IPS-NIHi11 (cell line): ENCODE measurements at places on chromosomes 12 and 14.
A peak's percentile ranks its signal among the peaks of the same experiment; 100 is the strongest.

DNA sequence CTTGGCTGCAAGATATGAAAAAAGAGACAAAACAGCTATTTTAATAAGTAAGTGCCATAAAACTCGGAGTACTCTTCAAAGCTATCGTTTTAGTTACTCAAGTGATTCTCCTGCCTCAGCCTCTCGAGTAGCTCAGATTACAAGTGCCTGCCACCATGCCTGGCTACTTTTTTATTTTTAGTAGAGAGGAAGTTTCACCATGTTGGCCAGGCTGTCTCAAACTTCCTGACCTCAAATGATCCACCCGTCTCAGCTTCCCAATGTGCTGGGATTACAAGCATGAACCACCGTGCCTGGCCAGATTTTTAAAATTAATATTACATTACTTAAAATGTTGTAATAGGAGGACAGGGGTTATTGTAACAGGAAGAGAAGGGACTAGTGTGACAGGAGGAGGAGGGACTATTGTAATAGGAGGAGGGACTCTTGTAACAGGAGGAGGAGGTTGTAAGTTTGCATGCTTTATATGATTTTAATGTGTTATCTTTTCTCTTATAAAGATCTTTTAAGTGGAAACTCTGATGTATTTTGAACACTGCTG lies 61.3 kb downstream of the KITLG start:
- no peak for DNase-seq

DNA sequence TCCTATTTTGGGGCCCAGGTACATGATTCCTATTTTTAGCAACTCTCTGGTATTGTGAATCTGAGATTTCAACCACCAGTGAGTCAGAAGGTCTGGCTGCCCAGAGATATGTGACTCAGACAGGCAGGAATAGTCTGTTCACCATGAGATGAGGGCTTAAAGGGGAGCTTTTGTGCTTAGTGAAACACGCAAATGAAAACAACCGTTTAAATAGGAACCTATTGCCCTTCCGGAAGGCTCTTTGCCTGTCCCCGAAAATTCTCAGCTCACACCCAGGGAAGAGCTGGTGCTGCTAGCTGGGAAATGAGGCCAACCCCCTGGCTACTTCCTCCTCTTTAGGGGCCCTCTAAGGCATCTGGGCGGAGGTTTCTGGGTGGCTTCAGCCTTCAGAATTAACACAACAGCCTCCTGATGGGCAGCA lies 283.6 kb downstream of the CACNA1C start:
- DNase-seq: no peak

DNA sequence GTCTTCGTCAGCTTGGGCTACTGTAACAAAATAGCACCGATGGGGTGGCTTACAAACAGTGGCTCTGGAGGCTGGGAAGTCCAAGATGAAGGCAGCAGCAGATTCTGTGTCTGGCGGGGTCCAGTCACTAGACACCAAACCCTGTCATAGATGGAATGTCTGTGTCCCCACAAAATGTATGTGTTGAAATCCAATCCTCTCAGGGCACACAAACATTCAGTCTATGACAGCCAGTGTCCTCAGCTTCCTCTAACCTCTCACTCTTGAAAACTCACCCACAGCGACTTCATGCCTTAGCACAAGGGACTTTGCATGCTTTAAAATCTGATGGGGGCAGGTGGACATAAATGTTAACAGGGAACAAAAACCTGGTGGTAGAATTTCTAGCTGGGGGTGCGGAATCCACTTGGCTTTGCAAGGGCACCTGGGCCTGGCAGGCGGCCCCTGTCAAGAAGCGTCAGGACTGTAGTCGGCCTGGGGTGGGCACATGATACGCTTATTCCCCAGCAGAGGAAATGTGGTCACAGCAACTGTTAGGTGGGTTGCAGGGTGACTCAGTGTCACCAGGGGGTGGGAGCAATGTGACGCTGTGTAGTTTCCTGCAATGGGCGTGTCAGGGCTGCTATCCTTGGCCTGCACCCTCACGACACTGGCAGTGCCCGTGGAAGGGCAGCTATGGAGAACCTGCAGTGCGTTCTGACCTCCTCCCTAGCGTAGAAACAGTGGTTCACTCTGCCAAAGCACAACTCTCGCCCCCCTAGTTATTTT lies 17.7 kb downstream of the RIN3 start:
- DNase-seq: no peak

GRCh38 chr12:48194799-48195201 lies 8.3 kb downstream of the OR10AD1 start:
- no peak for DNase-seq

- DNase-seq: no peak
Measured at GRCh38 chr12:122691566-122691965, 11.6 kb downstream of the HCAR2 start.

GRCh38 chr12:131808744-131809371 lies 19.3 kb upstream of the MMP17 start:
- DNase-seq: no peak

- no peak for DNase-seq
Measured at GRCh38 chr14:91063119-91063518, 2.7 kb upstream of the RPS6KA5 start.

DNA sequence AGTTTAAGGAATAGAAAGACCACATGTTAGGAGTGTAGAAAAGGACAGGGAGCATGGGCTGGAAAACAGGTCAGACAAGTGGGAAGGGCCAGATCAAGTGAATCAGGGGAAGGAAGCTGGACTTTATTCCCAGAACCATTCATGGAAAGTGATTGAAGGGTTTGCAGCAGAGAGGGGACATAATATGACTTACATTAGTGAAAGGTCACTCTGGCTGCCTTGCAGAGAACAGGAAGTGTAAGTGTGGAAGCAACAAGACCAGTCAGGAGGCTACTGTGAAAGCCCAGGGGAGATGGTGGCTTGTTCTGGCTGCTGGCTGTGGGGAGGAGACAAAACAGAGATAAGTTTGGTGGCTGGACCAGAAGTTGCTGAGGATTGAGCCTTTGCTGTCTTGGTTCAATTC lies 69.1 kb downstream of the VCPKMT start:
- DNase-seq: no peak

- DNase-seq: peak; percentile 37
Measured at GRCh38 chr12:119940897-119941296, 48.1 kb upstream of the BICDL1 start.

DNA sequence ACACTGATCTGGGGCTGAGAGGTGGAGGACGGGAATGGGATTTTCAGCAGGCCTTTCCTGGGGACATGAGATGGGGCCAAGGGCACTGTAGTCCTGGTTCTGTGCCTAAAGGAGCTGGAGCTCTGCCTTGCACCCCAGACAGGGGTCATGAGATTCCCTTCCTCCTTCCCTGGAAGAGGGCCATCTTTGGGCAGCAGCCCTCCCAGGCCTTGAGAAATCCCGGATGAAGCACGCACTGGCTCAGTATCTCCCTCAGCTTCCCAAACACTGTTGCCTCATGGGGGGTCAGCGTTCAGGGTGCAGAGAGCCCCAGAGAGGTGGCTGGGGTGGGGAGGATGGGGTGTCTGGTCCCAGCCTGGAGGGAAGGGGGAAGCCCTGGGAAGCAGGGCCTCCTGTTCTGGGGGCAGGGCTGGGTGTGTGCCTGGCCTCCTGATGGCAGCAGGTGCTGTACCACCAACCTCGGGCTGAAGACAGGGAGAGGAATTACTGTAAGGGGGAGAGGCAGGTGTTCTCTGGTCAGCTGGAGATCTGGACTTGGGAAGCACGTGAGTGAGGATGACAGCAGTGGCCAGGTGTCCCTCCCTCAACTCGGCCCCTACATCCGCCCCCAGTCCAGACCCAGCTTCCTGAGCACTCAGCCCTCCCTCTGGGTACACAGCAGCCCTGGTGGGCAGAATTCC lies 8.4 kb upstream of the NR4A1 start:
- no peak for DNase-seq

DNA sequence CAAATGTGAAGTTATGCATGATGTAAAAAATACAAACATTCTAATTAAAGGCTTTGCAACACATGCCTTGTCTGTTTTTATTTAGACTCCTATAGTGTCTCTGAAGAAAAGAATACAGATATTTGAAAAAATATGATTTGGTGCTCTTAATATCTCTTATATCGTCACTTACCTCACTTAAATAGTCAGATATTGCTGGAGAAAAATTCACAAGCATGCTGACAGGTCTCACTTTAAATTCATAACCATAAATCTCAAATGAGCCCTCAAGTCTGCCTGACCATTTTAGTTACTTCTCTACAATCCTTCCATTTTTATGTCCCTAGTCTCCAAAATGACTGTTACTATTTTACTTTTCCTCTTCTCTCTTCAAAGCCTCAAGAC lies 5.4 kb upstream of the YEATS4 start:
- DNase-seq: no peak

DNA sequence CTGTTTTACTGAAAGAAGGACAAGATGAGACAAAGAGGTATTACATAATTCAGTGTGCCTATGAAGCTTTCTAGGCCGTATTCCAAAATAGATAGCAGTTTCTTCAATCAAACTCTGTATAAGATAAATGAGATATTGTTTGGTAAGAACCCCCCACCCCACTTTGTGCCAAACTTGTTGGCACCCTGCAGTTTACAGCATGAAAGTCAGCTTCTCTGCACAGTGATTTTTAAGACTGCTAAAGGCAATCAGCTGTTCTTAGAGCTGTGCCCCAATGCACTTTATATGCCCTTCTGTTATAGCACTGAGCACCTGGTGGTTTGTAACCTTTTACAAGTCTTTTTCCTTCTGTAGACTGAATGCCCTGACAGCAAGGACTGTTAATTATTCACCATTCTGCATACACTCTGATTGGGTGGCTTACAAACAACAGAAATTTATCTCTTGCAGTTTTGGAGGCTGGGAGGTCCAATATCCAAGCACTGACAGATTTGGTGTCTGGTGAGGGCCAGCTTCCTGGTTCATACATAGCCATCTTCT lies 76.7 kb downstream of the ANO4 start:
- DNase-seq: no peak

DNA sequence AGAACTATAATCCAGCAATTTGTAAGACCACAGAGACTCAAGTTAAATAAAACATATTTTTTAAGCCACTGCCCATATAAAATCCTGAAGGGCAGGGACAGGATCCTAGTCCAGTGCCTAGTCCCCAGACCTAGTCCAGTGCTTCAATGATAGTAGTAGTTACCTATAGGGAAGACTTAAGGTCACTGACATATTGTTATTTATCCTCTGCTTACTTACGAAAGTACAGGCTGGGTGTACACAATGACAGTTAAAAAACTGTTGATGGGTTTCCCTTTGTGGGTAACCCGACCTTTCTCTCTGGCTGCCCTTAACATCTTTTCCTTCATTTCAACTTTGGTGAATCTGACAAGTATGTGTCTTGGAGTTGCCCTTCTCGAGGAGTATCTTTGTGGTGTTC lies 192.5 kb downstream of the SLC25A21 start:
- DNase-seq: no peak

GRCh38 chr12:76311796-76312195 lies 36.4 kb downstream of the BBS10 start:
- DNase-seq: no peak

GRCh38 chr14:81298122-81298521 lies 77.4 kb upstream of the GTF2A1 start:
- DNase-seq: no peak

- DNase-seq: peak; percentile 35
Measured at GRCh38 chr12:98896938-98897337, 251.8 kb downstream of the APAF1 start.

GRCh38 chr12:111569363-111570083 lies 29.6 kb downstream of the ATXN2 start:
- DNase-seq: no peak

GRCh38 chr12:102454808-102455760 lies 25.3 kb downstream of the IGF1 start:
- DNase-seq: no peak

DNA sequence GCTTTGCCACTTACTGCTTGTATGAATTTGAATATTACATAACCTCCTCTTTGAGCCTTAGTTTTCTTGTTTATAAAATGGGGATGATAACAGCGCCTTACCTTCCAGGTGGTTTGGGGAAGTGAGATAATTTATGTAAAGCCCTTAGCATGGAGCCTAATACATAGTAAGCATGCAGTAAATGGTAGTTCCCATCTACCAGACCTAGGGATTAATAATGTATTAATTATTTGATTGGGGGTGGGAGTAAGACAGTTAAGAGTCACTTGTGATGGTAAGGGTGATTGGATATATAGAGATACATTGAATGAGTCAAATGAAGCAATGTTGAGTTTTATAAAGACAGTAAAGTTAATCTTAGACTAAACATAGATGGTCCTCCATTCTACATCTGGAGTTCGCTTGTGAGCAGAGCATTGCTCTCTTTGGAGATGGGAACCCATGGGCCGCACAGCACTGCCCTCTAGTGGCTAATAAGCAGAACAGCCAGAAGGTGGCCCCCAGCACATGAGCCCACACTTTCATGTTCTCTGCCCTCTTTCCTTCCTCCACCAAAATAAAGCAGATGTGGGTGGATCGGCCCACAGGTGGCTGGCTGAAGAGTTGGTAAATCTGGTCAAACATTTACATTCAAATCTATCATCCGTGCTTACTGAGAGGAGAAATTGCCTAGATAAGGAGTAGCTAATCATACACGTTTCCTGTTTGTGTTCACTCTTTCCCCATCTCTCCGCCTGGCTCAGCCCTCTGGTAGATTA lies 26.5 kb upstream of the TAMALIN start:
- DNase-seq: peak; percentile 94

DNA sequence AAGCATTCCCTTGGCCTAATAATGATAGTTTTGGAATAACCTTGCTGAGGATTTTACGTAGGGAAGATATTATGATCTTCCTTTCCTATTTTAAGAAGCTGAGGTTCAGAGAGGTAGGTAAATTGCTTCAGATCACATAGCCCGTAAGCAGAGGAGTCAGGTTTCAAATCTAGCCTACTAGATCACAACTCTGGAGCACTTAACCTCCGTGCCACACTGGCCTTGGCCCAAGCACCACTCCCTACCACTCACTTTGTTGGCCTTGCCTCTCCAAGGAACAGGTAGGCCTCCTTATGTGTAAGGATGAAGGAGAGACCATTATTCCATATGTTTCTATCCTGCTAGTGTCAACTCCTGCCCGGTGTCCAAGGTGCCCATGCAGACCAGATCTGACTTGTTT lies 12.4 kb upstream of the ACOT1 start:
- DNase-seq: peak; percentile 16

DNA sequence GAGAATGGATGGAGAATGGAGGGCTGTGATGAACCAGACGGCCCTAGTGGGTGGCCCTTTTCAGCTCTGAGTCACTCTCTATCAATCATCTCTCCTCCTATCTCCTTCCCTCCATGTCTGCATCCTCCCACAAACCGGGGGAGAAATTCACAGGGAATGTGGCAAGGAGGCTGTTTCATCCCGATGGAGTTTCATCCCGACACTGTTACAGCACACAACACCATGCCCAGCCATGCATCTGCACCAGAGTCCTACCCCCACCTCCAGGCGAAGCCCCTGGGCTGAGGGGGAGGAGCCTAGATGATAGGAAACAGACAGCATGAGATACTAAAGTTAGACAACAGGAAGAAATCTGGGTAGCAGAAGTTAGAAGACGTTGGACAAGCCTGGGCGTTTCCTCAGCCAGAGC lies 20.8 kb downstream of the SLC8B1 start:
- no peak for DNase-seq

DNA sequence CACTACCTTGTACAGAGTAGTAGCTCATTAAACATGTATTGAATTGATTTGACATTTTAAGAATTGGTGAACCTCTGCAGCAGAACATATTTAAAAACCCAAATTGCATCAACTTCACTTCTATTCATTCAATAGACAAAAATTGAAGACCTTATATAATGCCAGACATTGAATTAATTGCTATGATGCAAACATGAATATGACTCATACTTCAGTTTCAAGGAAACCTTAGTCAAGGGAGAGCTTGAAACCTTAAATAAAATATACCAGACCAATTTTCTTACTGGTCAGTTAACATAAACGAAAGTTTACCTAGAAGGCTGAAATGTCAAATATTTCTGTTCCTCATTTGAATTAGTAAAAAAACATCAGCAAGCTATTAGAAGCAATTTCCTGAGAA lies 5.0 kb upstream of the MGAT4C start:
- DNase-seq: no peak
